Right renal pelvis (tissue), 4 donors: ENCODE measurements at places on chromosomes 11 and 22.

DNA sequence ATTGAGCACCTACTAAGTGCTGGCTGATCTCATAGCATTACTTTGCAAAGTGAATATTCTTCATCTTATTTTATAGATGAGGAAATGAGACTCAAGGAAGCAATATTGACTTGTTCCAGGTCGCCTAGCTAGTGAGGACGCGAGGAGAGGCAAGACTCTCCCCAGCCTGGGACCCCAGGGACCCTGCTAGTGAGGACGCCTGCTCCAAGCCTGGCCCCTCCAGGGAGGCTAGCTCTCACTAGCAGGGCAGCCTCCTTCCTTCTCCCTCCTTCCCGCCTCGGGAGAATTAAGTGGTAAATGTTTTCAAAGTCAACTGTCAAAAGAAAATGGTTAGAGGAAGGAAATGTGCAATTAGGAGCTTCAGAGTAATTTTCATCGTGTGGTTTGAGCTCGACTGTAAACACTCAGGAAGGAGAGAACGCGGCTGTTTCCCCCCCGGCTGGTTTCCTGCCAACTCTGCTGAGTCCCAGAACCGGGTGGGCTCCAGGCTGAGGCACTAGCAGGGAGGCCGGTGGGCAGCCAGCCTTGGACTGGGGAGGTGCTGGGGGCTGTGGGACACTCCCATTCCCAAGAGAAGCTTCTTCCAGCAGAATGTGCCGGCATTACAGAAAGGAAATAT lies 17.9 kb downstream of the MYEOV start:
- DNase-seq, result peak; percentile 56

- no peak for DNase-seq
Measured at GRCh38 chr11:40054631-40055030, 1404.8 kb downstream of the LRRC4C start.

- no peak for DNase-seq
Measured at GRCh38 chr11:78902771-78903507, 328.3 kb upstream of the NARS2 start.

DNA sequence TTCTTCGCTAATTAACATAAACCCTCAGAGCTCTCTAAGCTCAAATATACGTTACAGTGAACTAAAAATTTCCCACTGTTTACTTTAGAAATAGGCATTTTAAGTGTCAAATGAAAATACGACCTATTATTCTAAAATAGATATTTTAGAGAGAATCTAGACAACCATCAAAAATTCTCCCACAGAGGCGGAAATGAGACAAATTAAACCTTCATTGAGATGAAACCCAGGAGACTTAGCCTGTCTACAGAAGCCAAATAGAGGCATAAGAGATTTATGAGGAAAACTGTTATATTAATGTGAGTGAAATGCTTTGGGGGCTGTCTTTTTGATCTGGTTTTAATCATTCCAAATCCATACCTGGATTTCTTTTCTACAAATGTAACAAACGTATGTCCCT lies 232.0 kb upstream of the GRIA4 start:
- DNase-seq, result no peak

GRCh38 chr22:17928391-17928790 lies 96.0 kb downstream of the MICAL3 start:
- no peak for DNase-seq

DNA sequence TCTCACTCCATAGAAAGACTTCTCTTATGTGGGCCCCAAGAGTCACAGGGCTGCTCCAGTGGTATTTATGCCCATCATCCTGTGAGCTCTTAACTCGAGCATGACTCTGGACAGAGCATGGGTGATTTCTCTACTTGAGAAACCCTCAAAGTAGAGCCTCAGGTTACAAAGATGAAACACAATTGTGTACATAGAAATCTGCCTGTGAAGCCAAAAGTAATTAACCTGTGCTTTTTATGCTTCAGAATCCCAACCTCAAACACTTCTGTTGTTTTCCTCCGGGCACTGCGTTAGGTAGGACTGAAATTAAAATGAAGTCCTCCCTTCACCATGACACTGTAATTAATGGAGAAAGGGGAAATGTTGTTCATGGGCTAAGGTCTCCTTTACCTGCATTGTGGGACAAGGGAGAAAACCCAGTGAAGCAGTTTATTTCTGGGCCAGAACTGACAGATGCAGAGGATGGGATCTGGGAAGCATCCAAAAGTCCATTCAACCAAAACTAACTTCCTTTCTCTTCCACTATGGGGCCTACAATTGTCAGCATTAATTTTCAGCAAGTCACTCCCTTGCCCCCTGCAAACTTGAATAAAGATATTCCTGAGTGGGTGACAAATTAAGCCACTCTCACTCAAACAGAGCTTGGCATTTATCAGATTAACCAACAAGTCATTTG lies 24.1 kb upstream of the POU2AF1 start:
- DNase-seq, result no peak

DNA sequence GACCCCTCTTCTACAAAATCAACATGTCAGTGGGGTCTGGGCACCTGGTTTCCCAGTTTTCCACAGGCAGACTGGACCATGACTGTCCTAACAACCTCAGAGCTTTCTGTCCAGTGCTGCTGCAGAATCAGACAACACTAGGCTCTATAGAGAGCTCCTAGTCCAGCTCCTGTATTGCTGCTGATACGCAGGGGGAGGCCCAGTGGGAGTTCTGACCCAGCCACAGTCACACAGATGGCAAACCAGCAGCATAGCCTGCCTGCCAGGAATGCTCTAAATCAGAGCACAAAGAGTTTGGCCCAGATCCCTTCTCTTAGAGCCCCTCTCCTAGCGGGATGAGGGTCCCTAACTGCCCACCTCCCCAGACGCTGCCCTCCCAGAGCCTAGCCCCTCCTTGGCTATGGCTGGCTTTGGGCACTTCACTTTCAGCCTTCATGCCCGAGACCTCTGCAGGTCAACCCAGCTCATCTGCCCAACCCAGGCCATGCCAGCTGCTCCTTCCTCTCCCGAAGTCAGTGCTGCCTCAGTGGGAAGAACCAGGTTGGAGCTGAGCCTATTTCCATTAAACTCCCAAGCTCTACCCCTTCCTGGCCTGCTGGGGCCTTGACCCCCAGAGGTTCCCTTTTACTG lies 15.8 kb upstream of the SLCO2B1 start:
- no peak for DNase-seq
